ENCODE measurements at places on chromosomes 5 and 9.

DNA sequence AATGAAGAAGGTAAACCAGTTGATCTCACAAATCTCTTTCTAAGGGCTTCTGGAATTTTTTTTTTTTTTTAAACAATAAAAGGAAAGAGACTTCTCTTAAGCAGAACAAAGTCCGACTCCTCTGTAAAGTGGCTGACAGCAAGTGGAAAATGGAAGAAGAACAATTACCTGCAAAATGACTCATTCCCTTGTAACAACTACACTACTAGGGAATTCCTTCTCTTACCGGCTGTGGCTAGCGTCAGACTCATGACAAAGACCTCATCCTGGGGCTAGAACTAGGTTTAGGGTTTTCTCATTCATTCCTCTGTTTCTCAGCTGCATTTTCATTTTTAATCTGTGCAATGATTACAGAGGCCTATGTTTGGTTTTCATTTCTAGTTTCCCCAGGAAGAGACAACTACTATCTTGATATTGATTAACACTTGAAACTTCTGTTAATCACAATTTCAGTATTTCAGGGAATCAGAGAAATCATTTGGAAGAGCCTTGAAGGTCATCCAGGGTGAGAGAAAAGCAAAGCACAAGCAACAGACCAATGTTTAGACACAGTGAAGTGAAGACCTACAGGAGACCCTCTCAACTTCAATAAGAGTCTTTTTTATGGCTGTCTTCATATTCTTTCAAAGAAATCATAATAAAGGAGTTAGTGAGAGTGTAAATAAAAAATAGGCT, 437.9 kb downstream of the RAB3C start:
- DNase-seq = no peak

- no peak for DNase-seq
These were observed 39.0 kb upstream of the ICE1 start for GRCh38 chr5:5383461-5383860.

GRCh38 chr5:160242145-160242544, 12.8 kb downstream of the FABP6 start:
- no peak for DNase-seq

- no peak for DNase-seq
These were observed 22.0 kb upstream of the AK3 start for GRCh38 chr9:4762886-4763541.

- no peak for DNase-seq
These were observed 32.4 kb downstream of the HAPLN1 start for GRCh38 chr5:83688281-83688680.

DNA sequence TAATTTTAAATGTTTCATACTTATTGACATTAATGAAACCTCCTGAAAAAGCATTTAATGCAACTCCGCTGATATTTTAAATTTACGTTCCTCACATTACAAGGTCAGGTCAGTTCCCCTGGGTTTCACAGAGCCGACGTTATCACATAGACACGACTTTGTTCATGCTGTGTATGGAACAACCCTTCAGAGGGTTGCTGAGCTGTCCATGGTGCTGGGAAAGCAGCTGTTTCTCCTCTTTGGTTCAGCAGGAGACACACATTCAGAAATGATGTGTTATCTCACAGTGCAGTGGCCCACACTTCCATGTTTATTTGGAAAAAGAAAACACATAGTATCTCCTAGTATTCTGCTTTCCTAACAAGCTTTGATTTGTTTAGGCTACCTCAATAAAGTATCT, 53.5 kb downstream of the PPP2R2B start:
- no peak for DNase-seq

GRCh38 chr9:935348-935965, 41.0 kb upstream of the DMRT3 start:
- no peak for DNase-seq

GRCh38 chr5:167644619-167645018, 646.8 kb upstream of the WWC1 start:
- no peak for DNase-seq

GRCh38 chr9:87128844-87129493, 181.7 kb upstream of the GAS1 start:
- DNase-seq = no peak

GRCh38 chr5:142324136-142324870, 518 bp downstream of the SPRY4 start:
- no peak for DNase-seq

DNA sequence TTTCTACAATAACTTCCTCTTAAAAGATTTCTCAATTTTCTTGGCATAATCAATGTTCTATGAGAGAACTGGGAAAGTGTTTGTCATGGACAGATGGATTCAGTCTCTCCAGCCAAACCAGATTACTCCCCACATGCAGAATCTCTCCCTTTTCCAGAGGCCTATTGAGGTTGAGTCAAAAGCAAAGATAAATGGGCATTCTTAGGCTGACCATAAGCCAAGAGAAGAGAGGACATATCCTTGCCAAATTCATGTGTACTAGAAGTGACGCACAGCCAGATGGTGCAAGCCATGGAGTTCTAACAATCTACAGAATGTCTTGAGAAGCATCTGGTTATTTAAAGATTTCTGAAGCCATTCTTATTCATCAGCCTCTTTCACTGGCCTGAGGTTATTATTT, 2115.0 kb downstream of the MAT2B start:
- DNase-seq = no peak

- DNase-seq = no peak
These were observed 2.5 kb downstream of the JADE2 start for GRCh38 chr5:134527961-134528424.

DNA sequence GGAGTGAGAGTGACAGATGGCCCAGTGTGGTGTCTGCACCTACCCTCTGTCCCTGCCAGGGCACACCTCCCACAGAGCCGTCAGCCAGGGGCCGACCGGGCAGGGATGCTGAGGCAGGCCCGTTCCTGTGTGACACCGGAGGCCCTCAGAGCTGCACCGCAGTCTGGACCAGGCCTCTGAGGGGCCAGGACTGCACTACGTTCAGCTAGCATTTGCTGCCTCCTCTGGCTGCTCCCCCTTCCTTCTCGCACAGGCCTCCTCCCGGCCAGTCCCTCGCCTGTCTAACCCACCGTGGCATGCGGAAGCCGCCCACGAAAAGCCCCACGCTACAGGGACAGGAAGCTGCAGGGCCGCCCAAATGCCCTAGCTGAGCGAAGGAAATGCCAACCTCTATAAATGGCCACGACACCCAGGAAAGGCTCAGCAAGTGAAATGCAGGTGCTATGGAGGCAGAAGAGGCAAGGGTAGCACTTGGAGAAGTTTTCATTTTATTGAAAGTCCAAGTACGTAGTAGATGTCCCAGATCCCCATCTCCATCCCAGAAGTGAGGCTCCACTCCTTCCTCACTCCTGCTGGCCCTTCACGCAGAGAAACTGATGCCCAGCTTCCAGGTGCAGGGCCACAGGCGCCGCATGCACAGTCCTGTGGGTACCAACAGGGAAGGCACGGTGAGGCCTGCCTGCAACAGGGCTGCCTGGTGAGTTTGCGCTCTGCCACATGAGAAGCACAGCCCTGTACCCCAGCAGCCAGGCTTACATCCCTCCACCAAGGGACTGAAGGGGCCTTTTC, 38.7 kb downstream of the MAPK9 start:
- no peak for DNase-seq

DNA sequence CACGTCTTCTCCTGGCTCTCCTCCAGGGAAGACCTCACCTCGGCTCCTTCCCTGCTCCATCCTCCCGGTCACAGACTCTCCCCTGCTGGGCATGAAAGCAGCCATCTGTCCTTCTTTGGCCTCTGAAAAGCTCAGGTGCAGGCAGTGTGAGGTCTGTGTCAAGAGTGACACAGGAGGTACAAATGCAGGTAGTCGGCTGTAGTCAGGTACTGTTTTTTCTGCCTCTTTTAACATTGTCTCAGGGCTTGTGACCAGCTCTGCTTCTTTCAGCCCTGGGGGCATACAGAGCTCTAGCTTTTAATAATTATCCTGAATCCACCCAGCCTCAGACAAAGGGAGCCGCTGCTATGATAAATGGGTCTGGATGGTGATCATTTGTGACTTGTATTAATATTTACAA, 46.4 kb downstream of the C5orf15 start:
- no peak for DNase-seq

DNA sequence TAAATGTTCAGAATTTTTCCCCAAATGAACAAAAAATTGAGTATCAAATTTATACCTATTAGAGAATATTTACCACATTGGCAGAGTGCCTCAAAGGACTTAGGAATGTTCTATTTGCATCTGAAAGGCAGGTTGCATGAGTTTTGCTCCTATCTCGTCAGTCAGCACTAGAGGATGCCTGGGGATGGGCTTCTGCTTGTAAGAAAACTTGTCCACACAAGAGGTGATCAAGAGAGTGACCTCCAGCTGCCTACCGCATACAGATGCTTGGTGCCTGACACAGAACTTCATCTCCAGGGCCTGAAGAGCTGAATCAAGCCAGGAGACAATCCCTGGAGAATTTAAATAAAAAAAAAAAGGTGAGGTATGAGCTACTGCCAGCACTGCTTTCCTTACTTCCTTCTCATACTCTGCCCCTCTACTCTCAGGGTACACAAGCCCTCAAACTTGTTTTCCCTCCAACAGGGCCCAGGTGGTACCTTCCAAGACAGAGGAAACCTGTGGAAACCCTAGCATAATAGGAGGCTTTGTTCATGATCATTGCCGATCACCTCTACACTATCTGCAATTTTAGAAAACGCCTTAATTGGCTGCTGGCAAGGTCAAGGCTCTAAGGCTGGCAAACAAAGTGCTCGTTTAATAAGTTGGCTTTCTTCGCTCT, 166.6 kb downstream of the ELAVL2 start:
- DNase-seq = no peak

GRCh38 chr9:110328763-110329162, 8.9 kb downstream of the TXNDC8 start:
- no peak for DNase-seq

- no peak for DNase-seq
These were observed 21.5 kb downstream of the MVB12B start for GRCh38 chr9:126347911-126348760.

GRCh38 chr9:89929315-89929672, 324.5 kb downstream of the GADD45G start:
- DNase-seq = no peak

- DNase-seq = no peak
These were observed 394.3 kb downstream of the GADD45G start for GRCh38 chr9:89999176-89999533.

Measured in cortex of kidney (tissue), 1 donor.